ENCODE measurements at places on chromosomes 7 and 10.

DNA sequence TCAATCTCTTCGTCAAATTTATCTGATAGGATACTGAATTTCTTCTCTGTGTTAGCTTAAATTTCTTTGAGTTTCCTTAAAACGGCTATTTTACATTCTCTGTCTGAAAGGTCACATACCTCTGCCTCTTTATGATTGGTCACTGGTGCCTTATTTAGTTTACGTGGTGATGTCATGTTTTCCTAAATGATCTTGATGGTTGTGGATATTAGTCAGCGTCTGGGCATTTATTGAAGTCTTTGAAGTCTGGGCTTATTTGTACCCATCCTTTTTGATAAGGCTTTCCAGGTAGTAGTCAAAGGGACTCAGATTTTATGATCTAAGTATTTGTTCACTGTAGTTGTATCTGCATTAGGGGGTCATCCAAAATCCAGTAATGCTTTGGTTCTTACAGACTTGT lies 1407.5 kb upstream of the LRRTM3 start:
- no peak for DNase-seq

- peak; percentile 3 for DNase-seq
These were observed 962 bp upstream of the SLC26A4 start for GRCh38 chr7:107659666-107660065.

GRCh38 chr10:3105905-3106304 lies 38.6 kb downstream of the PFKP start:
- DNase-seq, result no peak

- no peak for DNase-seq
These were observed 38.3 kb downstream of the LRRC18 start for GRCh38 chr10:48901319-48901718.

GRCh38 chr10:47420305-47421056 lies 36.4 kb upstream of the ZNF488 start:
- no peak for DNase-seq

GRCh38 chr7:98509836-98510235 lies 107.2 kb upstream of the NPTX2 start:
- DNase-seq, result no peak

- peak; percentile 70 for DNase-seq
These were observed 97.7 kb downstream of the SH3PXD2A start for GRCh38 chr10:103757531-103758293.

DNA sequence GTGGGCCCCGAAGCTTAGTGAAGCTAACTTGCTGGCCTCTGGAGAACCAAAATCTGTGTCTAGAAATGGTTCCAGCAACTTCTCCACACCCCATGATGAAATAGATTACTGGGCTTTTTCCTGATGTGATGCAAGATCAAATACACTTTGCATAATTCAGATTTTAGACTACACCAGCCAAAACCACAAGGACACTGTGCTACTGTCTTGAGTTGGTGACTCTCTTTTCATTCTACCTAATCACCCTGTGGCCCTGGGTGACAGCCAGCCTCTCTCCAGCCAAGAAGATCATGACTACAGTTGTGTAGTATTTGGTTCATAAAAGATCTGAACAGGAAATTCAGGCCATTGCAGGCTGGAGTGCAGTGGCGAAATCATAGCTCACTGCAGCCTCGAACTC lies 22.2 kb downstream of the AZGP1 start:
- no peak for DNase-seq

DNA sequence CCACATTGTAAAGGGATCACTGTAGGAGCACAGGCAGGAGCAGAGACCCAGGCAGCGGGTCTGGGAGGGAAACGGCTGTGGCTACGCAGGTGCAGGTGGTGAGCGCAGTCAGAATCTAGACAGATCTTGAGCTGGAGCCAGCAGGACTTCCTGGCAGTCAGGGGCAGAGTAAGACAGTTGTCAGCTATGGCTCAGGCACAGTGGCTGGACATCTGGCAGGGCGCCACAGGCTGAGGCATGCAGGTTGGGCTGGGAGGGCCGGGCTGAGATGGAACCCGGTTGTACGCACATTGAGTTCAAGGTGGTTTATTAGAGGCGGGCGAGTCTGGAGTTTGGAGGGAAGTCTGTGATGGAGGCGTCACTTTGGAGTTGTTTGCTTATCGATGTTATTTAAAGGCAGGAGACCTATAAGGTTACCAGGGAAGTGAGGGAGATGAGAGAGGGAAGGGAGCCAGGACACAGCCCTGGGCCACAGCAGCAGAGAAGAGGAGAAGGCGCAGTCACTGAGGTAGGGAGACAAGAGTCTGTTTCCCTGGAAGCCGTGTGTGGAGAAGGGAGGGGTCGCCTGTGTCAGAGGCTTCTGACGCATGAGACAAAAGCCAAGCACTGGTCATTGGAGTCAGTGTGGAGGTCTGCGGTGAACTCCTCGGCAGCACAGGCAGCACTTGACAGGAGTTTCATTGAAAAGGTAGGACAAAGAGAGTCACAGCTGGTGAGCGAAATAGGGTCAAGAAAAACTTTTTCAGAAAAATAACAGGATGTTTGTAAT lies 73.8 kb downstream of the LANCL2 start:
- no peak for DNase-seq

GRCh38 chr10:125038637-125039036 lies 96.7 kb downstream of the ZRANB1 start:
- no peak for DNase-seq

DNA sequence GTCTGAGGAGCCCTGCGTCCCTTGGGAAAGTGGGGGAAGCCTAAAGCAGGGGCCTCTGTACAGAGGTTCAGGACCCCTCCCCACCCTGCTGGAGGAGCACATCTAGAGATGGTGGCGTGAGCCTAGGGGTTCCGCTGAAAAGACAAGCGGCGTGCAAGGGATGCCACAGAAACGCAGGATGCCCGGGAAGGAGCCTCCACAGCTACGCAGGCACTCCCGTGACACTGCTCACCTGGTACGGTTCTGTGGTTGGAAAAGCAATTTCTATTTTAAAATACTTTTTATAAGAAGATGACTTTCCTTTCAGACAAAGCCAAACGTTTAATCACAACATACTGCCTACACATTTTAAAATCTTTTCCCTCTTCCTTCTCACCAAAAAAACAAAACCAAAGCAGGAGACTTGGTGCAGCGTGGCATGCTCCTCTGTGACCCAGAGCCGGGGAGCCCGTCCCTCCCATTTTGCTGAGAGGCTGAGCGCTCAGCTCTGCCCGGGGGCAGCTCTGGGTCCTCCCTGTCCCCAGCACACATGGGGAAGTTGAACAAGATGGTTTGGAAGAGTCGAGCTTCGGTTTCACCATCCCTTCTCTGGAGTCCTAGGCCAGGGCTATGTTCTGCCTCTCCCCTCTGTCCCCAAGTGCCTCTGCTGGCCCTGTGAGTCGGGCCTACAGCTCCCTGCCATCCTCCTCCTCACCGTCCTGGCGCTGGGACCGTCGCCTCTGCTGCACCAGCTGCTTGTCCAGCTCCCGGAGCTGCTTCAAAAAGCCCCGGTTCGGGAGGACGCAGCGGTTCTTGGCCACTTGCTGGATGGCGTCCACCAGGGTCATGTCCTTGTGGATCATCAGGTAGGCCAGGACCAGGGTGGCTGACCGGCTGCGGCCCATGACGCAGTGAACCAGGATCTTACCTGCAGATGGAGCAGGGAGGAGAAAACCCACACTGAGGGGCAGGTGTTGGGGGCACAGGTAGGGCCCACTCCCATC lies 74.0 kb upstream of the SAMD8 start:
- no peak for DNase-seq

DNA sequence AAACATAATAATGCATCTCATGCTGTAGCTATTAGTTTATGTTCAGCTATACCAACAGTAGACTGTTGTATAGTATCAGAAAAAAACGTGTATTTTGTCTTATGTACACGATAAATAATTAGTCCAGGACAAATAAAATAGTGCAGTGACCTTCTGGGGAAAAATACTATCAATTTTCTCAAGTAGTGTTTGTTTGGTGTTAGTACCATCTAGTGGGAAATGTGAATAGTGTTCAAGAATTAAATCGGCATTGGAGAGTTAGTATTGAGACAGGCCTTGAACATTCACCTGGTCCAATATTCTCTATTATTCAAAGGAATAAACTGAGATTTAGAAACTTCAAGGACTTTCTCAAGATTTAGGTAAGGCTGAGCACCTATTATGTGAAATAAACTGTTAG lies 21.7 kb upstream of the OR2A5 start:
- no peak for DNase-seq

GRCh38 chr7:21142081-21142480 lies 285.8 kb upstream of the SP4 start:
- DNase-seq, result no peak

GRCh38 chr7:158804335-158804734 lies 25.0 kb downstream of the ESYT2 start:
- peak; percentile 46 for DNase-seq

DNA sequence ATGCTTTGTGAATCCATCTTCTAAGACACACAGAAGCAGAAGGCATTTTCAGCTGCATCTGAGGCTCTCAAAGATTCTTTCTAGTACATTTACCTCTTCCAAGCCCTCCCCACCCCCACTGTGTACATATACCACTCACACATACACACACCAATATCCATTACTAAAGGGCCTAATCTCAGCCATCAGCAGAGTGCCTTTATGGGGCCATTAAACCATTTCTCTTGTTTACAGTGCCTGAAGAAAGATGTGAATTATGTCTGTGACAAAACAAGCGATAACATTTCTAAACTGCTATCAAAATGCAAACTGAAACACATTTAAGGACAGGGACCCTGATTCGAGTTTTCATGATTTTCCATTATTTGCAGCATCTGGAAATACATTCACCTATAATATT lies 40.0 kb downstream of the ETV1 start:
- DNase-seq, result no peak

DNA sequence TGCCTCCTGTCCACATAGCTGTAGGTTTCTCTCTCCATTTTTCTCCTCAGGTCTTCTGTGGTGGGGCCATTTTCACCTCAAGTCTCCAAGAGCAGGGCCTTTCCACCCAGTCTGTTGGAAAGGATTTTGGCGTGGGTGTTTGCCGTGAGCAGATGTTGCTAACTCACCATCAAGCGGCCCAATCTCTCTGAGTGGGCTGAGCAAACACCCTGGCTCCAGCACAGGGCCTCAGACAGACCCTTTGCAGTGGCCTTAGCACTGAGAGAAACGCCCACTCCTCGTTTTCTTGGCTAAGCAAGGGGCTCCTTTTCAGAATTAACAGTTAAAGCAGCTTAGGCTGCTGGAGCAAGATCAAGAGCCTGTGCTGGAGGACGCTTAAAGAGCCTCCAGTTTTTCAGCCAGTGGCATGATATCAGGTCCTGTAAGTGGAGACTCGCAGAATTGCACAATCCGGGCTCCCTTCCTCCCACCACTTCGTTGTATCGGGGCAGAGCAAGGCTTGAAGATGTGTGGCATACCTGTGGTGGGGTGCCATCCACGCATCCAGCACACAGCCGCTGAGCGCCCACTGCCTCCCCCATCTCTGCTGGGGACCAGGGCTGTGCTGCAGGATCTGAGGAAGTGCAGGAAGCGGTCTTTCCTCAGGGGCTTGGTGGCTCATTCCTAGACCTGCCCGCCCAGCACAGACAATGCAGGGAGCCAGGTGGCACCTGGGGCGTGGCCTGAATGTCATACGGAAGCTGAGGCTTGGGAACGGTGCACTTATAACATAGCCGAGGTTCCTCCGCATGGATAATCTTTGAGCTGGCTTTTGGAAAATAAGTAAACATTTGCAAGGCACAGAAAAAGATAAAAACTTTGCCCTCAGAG lies 142.7 kb downstream of the ADARB2 start:
- DNase-seq, result no peak

DNA sequence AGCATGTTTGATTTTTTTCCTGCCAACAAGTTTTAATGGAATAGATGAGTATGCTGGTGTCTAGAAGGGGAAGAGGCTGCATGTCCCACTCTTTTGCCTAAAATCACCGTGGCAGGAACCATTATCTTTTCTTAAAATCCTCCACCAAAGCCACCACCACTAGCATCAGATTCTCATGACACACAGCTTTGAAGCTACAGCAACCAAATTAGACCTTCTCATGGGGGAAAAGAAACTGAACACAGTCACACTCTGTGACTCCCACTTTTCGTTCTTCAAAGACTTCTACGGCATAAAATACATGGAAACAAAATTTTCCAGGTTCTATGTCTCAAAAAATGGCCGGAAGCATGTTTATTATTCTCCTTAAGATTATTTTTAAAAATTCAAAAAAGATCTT lies 81.8 kb downstream of the SGMS1 start:
- DNase-seq, result no peak

- DNase-seq, result no peak
These were observed 71.5 kb upstream of the FAM13C start for GRCh38 chr10:59433720-59434428.

DNA sequence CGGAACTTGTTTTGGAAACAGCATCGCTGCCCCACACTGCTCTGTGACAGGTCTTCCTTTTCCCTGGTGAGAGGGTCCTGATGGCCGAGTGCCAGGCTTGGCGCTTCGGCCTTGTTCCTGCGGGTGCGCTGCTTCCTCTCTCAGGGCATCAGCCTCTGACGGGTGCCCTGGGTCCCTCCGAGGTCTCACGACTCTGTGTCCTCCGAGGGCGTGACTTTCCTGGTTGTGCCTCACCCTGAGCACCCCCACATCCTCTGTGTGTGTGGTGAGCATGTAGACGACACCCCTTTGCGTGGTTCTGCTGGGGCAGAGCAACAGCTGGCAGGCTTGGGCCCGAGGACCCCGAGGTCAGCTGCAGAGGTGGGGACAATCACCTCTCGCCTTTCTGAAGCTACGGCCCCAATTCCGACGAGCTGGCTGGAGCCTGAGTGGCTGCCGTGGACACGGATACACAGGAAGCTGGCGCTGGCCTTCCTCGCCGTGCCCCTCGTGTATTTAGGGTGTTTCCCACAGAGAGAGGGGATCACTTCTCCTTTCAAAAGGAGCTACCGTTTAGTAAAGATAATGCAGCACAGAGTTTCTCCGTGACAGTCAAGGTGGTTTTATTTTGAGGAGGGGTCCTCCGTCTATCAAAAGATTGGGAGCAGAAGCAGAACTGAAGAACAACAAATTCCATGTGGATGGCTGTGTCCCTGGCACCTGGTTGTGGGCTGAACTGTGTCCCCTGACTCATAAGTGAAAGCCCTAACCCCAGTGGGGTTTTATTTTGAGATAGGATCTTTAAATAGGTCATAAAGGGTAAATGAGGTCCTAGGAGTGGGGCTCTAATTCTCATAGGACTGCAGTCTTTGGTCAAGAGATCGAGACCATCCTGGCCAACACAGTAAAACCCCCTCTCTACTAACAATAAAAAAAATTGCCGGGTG lies 36.2 kb upstream of the PITRM1 start:
- DNase-seq, result no peak

- no peak for DNase-seq
These were observed 87.5 kb downstream of the ATXN7L1 start for GRCh38 chr7:105788816-105789349.

GRCh38 chr10:73887294-73888039 lies 13.1 kb upstream of the CAMK2G start:
- DNase-seq, result no peak

DNA sequence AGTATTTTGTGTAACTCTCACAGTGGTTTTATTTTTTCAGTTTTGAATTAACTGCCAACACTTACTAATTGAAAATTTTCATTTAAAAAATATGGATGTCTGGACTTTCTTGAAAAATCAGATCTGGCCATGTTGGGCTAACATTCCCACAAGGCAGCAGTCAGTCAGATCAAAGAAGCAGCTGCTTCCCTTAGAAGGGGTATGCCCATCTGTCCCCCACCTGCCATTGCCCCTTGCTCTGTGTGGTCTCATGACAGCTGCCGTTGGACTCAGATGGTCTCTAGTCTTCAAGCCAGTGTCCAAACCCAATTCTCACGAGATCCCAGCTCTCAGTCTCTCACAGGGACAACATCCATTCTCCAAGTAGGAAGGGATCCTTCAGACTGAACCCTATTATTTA lies 212.1 kb upstream of the GHITM start:
- DNase-seq, result no peak

GRCh38 chr7:150487625-150488024 lies 27.0 kb upstream of the GIMAP7 start:
- DNase-seq, result no peak

- DNase-seq, result no peak
These were observed 9.7 kb upstream of the OIT3 start for GRCh38 chr10:72883861-72884260.

All from central memory CD4-positive, alpha-beta T cell (primary cell).